ENCODE measurements at places on chromosomes 16 and 17.

DNA sequence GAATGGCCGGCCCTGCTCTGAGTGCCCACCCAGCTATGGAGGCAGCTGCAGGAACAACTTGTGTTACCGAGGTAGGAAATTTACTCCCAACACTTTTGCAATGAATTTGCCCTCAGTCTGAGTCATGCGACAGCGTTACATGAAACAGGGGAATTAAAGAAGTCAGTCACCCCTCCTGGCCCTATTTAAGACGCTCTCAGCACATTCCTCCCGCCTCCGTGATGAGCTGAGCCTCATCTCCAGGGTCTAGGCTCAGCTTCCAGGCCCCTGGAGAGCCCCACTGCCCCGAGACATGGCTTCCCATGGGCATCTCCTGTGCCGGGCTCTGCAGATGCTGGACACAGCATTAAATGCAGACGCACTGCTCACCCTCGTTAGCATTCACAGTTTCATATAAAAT lies 35.0 kb downstream of the CRISPLD2 start:
- H3K4me1 ChIP-seq = no peaks in the 10 kb centered on the region
- H3K27ac ChIP-seq = no peak overlapping the region
- no peaks in the 10 kb centered on the region for H3K36me3 ChIP-seq
- no peaks in the 10 kb centered on the region for H3K27me3 ChIP-seq
- H3K4me3 ChIP-seq = no peak overlapping the region

DNA sequence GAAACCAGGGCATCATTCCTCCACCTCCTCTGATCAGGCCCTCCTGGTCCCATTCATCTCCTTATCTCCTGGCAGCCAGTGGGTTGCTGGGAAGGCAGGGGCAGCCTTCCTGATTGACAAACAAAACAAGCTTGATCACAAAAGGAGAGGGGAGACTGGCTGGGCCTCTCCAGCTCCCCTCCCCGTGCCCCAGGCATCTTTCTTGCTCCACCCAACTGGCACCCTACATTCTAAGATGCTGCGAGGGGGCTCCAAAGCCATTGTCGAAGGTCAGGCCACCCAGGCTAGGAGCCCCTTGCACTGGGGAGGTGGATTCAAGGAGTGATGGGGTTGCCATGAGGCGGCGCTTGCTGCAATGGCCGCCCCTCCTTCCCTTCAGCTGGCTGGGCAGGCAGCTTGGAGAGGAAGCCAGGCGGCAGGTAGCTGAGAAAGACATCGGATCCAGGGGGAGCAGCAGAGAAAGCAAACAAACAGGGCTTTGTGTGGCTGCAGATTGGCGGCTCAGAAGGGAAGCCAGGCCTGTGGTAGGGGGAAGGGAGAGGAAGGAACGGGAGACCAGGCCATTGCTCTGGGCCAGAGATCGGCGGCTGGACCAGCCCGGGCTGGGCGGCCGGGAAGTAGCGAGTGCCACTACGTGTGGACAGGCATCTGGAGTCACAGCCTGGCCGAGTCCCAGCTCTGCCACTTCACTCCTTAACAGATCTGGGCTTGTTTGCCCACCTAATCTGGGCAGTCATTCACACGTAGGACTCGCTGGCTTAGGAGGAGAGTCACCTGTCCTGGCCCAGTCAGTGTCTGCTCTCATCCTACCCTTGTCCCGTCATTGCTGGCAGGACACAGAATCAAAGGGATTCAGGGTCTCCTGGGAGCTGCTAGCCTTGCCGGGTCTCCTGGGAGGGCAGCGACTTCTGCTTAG lies 12.3 kb downstream of the RAI1 start:
- no peak for DNase-seq
- no peak overlapping the region for H3K4me3 ChIP-seq
- H3K27me3 ChIP-seq = no peaks in the 10 kb centered on the region
- H3K36me3 ChIP-seq = no peaks in the 10 kb centered on the region

DNA sequence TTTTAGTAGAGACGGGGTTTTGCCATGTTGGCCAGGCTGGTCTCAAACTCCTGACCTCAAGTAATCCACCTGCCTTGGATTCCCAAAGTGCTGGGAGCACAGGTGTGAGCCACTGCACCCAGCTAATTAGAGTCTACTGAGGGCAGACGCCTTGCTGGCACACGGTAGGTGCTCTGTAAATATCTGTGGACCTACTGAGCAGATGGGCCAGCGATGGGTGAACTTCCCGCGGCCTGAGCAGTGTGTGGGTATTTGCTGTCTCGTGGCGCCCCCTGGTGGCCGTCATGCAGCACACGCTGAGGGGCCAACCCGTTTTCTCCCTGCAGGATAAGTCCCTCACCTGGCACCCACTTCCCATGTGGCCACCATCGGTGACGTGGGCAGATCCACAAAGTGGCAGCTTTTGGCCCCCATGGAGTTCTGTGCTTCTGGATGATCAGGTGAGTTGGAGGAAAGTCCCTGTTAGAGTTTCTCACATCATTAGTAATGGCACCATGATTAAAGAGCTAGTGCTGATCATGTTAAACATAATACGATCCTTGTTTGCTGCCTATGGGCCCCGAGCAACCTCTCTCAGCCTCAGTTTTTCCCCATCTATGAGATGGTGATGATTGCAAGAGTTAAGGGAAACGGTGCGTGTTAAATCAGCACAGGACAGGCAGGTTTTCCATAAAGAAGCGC lies 40.7 kb downstream of the ZDHHC7 start:
- no peak overlapping the region for H3K4me3 ChIP-seq
- no peaks in the 10 kb centered on the region for H3K27me3 ChIP-seq
- peak; percentile 58 for DNase-seq
- H3K4me1 ChIP-seq = no peaks in the 10 kb centered on the region

DNA sequence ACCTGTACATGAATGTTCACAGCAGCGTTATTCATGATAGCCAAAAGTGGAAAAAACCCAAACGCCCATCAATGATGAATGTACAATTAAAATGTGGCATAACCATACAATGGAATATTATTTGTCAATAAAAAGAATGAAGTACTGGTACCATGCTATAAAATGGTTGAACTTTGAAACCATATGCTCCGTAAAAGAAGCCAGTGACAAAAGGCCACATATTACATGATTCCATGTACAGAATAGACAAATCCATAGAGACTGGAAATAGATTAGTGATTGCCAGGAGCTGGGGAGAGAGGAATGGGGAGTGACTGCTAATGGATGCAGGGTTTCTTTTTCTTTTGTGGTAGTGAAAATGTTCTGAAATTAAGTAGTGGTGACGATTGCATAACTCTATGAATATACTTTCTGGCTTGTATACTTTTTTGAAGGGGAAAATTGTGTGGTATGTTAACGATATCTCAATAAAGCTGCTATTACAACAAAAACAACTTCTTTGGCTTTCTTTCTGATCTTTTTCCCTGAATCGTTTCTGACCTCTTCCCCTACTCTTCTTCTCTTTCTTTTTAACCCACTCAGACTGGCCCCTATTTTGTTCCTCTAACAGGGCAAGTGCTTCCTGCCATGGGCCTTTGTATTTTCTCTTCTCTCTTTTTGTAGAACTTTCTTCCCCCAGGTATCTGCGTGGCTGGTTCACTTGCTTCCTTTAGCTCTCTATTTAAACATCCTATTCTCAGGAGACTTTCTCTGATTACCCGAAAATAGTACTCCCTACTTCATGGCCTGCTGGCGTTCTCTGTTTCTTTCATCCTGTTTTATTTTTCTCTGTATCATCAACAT lies 67.9 kb downstream of the FTO start:
- no peaks in the 10 kb centered on the region for H3K4me1 ChIP-seq

DNA sequence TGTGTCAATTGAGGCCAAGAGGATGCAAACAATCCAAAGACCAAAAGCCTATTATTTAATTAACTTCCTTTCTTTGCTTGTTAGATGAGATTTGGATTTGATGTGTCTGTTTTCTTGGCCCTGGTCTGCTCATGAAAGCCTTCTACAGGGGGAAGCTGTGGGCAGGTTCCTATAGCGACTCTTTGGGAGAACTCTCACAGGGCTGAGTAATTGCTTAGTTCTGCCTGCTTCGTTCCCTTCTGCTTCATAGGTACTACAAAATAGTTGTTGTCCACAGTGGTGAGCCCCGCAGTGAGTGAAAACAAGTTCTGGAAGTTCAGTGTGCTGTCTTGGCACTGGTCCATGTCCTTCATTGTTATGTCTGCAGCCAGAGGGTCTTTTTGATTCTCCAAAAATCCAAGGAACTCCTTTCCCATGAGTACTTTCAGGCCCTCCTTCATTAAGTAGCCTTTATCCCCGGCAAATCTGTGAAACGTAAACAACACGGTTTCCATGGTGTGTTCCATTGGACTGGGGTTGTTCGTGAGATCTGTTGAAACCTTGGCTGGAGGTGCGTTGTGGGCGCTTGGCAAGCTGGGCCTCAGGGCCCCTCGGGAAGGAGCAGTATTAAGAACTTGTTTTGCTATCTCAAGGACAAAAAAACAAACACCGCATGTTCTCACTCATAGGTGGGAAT lies 30.0 kb upstream of the ANKRD40CL start:
- no peaks in the 10 kb centered on the region for H3K27me3 ChIP-seq
- H3K4me3 ChIP-seq = no peak overlapping the region
- DNase-seq = no peak

DNA sequence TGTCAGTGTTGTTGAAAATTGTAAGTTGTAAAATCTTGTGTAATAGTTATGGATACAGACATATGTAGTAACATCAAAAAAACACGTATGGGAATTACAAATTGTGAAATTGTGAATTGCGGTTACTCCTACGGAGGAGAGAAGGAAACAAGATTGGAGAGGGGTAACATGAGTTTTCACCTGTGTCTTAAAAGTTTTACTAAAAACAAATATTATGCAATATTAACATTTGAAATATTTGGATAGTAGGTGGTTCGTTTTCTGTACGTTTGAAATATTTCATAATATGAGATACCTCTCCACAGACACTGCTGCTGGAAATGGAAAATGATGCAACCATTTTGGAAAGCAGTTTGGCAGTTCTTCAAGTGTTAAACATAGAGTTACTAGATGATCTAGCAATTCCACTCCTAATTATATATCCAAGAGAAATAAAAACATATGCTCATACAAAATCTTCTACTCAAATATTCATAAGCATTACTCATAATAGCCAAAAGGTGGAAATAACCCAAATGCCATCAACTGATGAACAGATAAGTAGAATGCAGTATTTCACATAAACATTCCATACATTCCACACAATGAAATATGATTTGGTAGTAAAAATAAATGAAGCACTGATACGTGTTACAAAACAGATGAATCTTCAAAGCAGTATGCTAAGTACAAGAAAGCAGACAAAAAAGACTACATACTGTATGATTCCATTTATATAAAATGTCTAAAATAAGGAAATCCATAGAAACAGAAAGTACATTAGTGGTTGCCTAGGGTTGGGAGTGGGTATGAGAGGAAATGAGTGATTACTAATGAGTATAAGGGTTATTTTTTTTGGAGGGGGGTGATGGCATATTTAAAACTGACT lies 40.7 kb upstream of the ABCA10 start:
- no peak overlapping the region for H3K4me3 ChIP-seq
- no peaks in the 10 kb centered on the region for H3K4me1 ChIP-seq
- no peak for DNase-seq
- no peaks in the 10 kb centered on the region for H3K27me3 ChIP-seq

- DNase-seq = no peak
- H3K36me3 ChIP-seq = no peaks in the 10 kb centered on the region
- H3K4me3 ChIP-seq = no peak overlapping the region
- H3K27me3 ChIP-seq = no peaks in the 10 kb centered on the region
- no peaks in the 10 kb centered on the region for H3K4me1 ChIP-seq
Measured at GRCh38 chr17:1985686-1986085, 39.4 kb downstream of the RTN4RL1 start.

DNA sequence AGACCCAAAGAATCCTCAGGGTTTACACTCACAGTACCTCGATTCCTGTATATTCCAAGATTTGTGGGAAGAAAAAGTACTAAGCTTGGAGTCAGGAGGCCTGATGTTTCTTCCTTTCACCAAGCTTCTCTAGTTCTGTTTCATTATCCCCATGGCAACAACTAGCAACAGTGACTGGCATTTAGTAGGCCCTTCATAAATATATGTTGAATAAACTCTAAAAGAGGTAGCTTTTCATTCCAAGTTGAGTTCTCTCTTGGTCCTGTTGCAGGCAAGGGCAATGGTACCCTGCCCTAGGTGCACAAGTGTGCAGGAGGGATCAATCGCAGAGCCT lies 527 bp upstream of the UBE2Z start:
- H3K4me1 ChIP-seq = peaks cover 28% of the 10 kb centered on the region
- DNase-seq = no peak
- H3K27me3 ChIP-seq = no peaks in the 10 kb centered on the region
- H3K4me3 ChIP-seq = peak overlapping the region; percentile 76
- peaks cover 16% of the 10 kb centered on the region for H3K36me3 ChIP-seq
- H3K27ac ChIP-seq = peak overlapping the region; percentile 87

DNA sequence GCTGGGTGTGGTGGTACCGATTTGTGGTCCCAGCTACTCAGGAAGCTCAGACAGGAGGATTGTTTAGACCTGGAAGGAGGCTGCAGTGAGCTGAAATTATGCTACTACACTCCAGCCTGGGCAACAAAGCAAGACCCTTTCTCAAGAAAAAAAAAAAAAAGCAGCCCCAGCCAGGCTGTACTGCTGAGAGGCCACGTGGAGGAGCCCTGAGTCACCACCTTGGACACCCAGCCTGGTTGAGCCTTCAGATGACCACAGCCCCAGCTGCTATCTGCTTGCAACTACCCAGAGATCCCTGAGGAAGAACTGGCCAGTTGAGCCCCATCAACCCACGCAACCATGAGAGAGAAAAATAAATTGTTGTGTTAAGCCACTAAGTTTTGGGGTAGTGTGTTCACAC lies 23.6 kb upstream of the GPRC5C start:
- H3K27ac ChIP-seq = no peak overlapping the region
- H3K27me3 ChIP-seq = no peaks in the 10 kb centered on the region
- H3K36me3 ChIP-seq = no peaks in the 10 kb centered on the region
- DNase-seq = no peak

GRCh38 chr16:56610017-56610608 lies 1.7 kb downstream of the MT2A start:
- DNase-seq = peak; percentile 63
- no peaks in the 10 kb centered on the region for H3K27me3 ChIP-seq

- DNase-seq = no peak
- H3K4me3 ChIP-seq = no peak overlapping the region
- no peaks in the 10 kb centered on the region for H3K27me3 ChIP-seq
- H3K36me3 ChIP-seq = peaks cover 49% of the 10 kb centered on the region
- peaks cover 7% of the 10 kb centered on the region for H3K4me1 ChIP-seq
Measured at GRCh38 chr16:4681471-4682083, 11.8 kb upstream of the NUDT16L1 start.

- no peak overlapping the region for H3K4me3 ChIP-seq
- peaks cover 66% of the 10 kb centered on the region for H3K36me3 ChIP-seq
- no peaks in the 10 kb centered on the region for H3K4me1 ChIP-seq
- H3K27me3 ChIP-seq = no peaks in the 10 kb centered on the region
Measured at GRCh38 chr16:23566724-23567123, 9.2 kb downstream of the UBFD1 start.

GRCh38 chr16:14362774-14363371 lies 267.2 kb downstream of the PARN start:
- H3K4me3 ChIP-seq = no peak overlapping the region
- no peak overlapping the region for H3K27ac ChIP-seq
- no peaks in the 10 kb centered on the region for H3K27me3 ChIP-seq
- no peaks in the 10 kb centered on the region for H3K4me1 ChIP-seq
- no peak for DNase-seq

GRCh38 chr17:45768000-45768399 lies 16.1 kb upstream of the CRHR1 start:
- no peaks in the 10 kb centered on the region for H3K36me3 ChIP-seq
- H3K4me3 ChIP-seq = no peak overlapping the region
- no peaks in the 10 kb centered on the region for H3K4me1 ChIP-seq
- no peak for DNase-seq
- H3K27me3 ChIP-seq = no peaks in the 10 kb centered on the region
- no peak overlapping the region for H3K27ac ChIP-seq

Measured in effector memory CD4-positive, alpha-beta T cell (primary cell).